Glomerular endothelial cell (primary cell): ENCODE measurements at places on chromosomes 1 and 21.

GRCh38 chr1:221776495-221777301 is 34.8 kb upstream of the DUSP10 start:
- no peak for DNase-seq

- no peak for DNase-seq
Measured at GRCh38 chr1:4796161-4797015, 142.0 kb downstream of the AJAP1 start.

DNA sequence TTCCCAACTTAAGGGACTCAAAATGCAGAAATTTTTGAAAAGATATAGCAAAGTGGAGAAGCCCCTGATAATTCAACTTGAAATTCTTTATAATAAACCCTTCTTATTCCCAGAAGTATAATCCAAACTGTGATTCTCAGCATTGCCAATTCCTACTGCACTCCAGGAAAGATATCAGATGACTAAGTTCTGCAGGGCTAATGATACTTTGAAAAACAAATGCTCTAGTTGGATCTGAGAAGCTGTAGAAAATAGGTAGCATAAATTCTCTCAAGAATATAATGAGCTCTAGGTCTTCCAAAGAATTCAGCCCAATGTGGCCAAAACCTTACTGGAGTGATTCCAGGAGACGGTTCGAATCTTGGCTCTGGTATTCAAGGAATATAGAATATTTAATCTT is 294.0 kb upstream of the PTBP2 start:
- DNase-seq = no peak

DNA sequence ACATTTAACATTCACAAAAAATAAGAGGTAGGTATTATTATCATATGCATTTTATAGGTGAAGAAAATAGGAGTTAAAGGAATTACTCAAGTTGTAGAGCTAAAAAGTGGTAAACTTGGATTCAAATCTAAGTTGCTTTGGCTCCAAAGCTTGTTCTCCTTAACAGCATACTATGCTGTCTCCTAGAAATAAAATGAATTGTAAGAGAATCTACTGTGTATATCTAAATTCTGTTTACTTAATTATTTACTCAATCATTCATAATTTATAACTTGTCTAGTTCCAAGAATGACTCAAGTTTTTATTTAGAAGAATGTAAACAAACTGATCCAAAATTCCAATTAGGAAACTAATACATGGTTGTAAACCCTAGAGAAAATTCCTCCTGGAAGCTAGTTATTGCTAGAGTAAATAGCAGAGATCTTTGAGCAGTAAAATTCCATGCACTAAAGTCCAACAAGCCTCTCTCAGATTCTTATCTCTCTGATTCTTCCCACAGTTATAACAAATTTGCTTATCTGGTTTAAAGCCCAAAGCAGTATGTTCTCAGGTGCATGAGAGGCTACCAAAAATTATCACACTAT is 132.5 kb upstream of the DPT start:
- DNase-seq = no peak

- no peak for DNase-seq
Measured at GRCh38 chr1:221851336-221851735, 109.4 kb upstream of the DUSP10 start.

DNA sequence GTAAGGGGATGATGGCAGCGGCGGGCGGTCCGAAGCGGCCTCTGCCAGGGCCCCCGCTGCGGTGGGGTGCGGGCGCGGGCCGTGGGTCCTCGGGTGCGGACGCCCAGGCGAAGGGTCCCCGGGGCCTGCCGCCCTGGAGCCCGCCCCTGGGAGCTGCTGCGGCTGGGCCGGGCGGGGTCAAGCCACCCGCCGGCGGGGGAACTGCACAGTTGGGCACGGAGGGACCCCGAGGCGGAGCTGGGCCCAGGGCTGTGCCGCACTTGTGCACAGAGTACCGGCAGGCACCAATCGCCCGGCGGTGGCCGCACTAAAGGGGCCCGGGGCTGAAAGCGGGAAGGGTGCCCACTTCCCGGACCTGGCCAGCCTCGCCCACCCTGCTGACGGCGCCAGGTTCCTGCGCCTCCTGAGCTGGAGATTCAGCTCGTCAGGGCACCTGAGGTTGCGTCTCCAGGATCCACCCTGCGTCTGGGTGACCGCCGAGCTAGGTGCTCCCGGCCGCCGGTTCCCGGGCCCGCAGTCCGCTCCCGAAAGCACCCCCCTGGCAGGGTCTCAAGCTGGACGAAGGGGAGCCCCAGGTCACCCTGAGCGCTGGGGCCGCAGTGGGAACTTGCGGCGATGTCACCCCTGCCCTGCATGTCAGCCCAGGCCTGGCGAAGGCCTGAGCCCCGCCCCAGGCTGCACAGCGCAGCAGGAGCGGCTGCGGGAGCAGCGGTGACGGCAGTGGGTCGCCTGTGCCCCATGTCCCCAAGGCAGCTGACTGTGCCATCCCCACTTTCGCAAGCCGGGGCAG is 56.7 kb upstream of the ETV3 start:
- DNase-seq = no peak

- DNase-seq = no peak
Measured at GRCh38 chr1:55061706-55062321, 22.5 kb downstream of the PCSK9 start.

DNA sequence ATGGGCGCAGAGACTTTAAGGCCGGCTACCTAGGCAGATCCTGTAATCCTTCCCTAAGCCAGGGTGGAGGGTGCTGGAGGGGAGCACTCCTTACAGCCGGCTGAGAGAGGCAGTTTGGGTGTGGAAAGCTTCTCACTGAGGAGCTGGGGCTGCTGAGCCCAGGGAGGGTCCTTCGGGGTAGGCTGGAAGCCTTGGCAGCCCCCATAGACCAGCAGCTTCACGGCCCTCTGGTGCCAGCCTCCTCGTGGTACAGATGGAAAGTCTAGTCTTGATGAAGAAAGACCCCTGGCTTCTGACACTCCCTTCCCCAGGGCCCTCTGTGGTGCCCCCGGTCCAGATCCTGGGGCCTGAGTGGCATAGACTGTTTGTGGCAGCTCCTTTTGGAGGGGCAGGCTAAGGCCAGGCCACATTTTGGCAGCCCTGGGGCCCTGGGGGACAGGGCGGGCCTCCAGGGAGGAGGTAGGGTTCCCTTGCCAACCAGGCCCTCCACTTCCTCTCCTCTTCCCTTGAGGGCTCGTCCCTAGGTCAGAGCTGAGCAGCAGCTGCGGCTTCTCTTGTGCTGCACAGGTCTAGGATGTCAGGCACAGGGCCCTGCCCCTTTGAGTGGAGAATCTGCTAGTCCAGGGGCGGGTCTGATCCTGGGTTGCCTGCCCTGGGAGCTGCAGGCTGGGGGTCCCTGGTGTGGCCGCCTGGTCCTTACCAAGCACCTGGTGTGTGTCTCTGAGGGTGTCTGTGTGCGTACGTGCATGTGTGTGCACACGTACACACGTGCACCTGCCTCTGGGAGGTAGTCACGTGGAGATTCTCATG is 4.8 kb downstream of the AMPD2 start:
- DNase-seq = no peak

- no peak for DNase-seq
Measured at GRCh38 chr1:212607206-212607912, 1.2 kb upstream of the ATF3 start.

DNA sequence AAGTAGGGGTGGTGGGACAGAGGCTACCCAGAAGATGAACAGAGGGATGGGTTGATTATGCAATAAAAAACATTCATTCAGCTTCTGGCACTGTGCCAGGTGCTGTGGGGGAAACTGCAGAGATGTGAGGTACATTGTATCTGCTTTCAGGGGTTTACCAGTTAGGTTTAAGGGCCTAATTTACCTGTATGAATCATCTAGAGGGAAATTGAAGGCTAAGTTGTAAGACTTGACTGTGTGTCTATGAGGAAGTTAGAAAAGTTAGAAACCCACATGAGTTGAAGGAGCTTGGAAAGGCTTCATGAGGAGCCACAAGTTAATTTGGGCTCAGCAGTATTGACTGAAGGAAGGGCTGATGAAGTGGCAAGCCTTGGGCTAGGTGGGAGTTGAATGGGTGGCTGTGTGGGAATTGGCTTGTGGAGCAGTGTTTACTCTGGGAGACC is 36.7 kb upstream of the APOBEC4 start:
- DNase-seq = no peak

DNA sequence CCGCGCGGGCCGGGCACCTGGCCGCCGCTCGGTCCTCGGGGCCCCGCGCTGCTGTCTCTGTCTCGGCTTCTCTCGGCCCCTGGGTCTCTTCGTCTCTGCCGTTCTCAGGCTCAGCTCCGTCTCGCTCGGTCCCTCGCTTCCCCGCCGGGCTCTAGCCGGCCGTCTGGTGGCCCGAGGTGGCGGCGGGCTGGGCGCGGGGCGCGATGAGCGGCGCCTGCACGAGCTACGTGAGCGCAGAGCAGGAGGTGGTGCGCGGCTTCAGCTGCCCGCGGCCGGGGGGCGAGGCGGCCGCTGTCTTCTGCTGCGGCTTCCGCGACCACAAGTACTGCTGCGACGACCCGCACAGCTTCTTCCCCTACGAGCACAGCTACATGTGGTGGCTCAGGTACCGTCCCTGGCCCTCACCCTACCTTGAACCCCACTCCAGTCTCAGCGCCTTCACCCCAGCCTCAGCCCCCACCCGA is 355 bp downstream of the SHISAL2A start:
- DNase-seq = no peak

DNA sequence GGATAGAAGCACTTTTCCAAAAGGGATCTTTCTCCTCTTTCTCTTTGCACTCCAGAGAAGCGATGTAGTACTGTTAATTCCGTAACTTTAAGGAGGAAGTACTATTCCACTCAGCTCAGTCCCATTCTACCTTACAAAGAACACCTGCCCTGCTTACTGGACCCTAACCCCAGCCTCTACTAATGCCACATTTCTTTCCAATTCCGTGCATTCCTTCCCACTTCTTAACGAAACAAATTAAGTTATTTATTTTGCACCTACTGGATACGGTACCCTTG is 511 bp downstream of the NDC1 start:
- DNase-seq = no peak

GRCh38 chr1:90952906-90953305 is 68.9 kb downstream of the ZNF644 start:
- no peak for DNase-seq

DNA sequence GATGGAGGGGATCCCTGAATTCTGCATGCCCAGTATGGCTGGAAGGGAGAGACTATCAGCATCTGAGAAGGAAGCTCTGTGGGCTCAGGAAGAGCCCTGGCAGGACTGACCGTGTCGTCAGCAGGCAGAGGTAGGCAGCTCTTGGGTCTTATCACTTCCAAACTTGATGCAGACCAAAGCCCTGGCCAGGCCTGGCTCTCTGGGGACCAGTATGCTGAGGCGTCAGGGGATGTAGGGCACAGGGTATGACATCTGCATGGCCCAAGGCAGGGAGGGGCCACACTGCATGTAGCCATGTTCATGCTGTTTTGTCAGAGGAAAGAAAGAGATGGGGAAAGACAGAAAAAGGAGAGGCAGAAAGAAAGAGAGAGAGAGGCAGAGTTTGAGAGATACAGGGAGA is 6.3 kb downstream of the FGR start:
- no peak for DNase-seq

GRCh38 chr1:175892686-175893085 is 149.3 kb upstream of the TNR start:
- peak; percentile 14 for DNase-seq

DNA sequence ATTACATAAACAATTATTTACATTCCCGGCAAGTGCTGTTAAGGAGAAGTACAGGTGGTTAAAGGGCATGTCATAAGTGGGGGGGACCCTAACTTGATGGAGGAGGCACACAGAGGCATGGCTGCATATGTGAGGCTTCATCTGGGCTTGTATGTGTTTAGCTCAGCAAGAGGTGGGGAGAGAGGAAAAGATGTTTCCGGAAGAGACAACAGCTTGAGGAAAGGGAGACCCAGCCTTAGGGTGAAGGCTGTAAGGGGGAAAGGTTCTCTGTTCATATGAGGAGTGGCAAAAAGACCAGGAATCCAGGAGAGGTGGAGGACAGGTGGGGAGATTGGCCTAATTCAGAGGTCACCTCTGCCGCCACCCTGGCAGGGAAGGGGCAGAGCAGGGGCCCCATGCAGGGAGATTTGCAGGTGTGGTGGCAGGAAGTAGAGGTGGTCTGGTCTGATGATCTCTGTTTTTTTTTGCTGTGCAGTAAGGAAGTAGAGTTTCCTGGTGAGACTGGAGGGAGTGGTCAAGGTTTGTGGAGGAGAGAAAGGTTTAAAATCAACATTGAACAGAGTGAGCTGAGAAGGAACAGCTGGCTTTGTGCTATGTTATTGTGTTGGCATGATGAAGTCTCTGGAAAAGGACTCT is 9.0 kb downstream of the TRAF5 start:
- no peak for DNase-seq

DNA sequence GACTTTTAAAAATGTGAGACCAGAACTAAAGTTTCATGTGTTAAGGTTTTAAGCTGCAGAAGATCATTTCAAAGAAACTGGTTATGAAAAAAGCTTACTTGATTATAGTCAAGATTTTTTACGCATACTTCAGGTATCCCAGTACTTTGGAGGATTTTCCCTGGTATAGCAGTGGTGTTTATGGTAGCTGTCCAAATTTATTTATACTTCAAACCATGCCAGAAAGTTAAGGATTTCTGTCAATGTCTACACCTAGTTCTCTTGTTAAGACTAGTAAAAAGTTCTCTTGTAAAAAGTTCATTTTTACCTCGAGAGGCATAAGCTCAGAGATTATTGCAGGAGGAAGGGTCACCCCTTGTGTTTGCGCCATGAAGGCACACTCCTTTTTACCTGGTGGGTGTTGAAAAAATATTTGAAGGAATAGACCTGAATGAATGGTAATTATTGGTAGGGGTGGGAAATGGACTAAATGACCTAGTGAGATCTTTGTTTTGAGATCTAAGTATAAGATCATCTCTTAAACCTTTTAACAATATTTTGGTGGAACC is 2.8 kb downstream of the DYRK1A start:
- DNase-seq = no peak

GRCh38 chr1:171188388-171189266 is 3.5 kb downstream of the FMO2 start:
- DNase-seq = peak; percentile 16

DNA sequence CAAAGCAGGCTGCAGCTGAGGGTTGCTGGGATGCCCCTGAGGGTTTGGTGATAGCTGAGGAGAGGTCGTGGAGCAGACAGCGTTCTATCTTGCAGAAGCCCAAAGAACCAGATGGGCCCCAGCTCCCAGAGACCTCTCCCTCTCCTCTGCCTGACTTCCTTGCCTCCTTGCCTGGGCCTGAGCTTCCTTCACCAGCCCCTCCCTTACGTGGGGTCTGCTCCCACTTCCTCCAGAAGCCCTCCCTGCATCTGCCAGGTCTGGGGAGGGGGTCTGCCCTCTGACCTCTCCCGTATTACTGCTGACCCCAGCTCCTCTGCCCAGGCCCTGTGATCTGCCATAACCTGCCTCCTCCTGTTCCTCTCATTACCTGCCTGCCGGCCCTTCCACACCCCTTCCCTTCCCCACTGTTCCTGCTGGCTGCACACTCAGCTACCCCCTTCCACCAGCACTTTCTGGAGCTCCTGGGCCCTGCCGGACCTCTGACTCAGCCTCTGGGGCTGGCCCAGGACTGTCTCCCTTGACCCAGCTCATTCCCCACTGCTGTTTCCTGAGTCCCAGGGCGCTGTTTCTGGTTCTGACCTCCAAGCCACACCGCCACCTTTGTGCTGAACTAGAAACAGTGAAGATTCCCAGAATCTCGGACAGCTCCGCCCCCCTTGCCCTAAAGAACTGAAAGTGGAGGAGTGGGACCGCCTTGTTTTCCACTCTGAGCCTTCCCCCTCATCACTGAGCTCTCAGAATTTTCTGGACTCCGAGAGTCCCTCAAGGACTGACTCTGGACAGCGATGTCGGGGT is 237.7 kb upstream of the C1orf174 start:
- DNase-seq = no peak
